NCI-H187 (cell line): ENCODE measurements at places on chromosomes 2 and 18.

- DNase-seq: no peak
These were observed 57.7 kb downstream of the PDCL3 start for GRCh38 chr2:100620481-100620880.

GRCh38 chr18:73531601-73532000, 616.0 kb downstream of the FBXO15 start:
- DNase-seq: no peak

GRCh38 chr2:188675391-188676009, 298.7 kb upstream of the COL3A1 start:
- DNase-seq: no peak

DNA sequence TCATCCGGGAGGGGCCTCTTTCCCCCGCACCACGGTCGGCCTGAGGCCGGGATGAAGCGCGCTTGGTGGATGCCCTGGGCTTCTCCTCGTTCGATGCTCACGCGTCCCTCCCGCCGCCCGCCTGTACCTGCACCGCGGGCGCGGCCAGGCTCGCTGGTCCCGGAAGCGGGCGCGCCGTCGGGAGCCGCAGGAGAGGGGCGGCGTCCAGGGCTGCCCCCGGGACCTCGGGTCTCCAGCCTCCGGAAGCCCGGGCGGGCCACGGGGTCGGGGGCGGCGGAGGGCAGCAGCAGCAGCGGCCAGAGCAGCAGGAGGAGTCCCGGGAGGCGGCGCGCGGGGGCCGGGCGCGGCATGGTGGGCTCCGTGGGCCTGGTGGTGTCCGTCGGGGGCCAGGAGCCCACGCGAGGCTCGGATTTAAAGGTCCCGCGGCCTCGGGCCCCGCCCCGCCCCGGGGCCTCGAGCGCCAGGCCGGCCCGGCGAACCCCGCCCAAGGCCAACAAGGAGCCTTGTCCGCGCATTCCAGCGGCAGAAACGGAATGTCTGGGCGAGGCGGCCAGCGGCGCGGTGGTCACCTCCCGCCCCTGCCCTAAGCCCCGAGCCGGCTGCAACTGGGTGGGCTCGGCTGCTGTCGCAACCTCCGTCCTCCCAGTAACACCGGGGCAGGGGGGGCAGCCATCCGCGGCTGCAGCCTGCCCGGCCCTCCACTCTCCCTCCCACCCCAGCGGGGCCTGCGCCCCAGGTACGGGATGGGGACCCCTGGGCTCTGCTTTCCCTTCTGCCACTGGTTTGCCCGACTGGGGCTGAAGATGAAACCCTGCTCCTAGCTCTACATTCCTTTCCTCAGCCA, at the start of gene MATN3:
MATN3 (minus strand) TSS at position 387 of the 844 bp plus-strand sequence; CDS start at position 350, 37 bp downstream.
- no peak for DNase-seq

DNA sequence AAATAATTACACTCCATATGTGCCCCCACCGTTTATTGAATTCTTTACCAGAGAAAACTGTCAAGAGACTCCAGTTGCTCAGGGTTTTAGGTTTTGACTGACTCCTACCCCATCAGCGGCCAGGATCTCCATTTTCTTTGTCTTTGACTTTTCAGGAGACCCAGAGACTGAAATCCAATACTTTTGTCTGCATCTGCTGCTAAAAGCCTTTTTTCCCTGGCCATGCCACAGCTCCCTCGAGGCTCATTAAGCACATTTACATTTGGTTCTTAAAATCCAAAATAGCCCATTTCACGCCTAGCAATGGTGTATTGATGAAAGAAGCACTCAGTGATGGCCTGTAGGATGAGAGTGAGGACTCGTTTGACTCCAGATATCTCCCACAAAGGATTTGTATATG, 332.6 kb upstream of the ACVR2A start:
- peak; percentile 43 for DNase-seq
